ENCODE measurements at places on chromosomes 16 and 17.

DNA sequence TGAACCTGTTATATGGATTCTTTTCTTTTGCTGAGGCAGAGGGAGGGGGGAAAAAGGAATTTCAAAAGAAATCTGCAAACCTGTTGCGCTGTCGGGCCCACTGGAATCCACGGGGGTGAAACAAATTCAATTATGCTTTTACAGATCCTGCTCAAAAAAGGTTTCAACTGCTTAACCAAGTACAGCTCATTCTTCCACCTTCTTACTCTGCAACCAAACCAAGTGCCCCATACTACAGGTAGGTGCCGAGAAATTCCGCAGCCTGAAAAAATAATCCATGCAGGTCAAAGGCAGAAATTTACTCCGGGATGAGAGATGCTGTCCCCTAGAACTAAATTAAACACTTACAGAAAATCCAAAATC lies 416 bp downstream of the RNF43 start:
- DNase-seq: no peak

GRCh38 chr16:53234836-53235235 lies 180.0 kb downstream of the CHD9 start:
- DNase-seq: no peak

DNA sequence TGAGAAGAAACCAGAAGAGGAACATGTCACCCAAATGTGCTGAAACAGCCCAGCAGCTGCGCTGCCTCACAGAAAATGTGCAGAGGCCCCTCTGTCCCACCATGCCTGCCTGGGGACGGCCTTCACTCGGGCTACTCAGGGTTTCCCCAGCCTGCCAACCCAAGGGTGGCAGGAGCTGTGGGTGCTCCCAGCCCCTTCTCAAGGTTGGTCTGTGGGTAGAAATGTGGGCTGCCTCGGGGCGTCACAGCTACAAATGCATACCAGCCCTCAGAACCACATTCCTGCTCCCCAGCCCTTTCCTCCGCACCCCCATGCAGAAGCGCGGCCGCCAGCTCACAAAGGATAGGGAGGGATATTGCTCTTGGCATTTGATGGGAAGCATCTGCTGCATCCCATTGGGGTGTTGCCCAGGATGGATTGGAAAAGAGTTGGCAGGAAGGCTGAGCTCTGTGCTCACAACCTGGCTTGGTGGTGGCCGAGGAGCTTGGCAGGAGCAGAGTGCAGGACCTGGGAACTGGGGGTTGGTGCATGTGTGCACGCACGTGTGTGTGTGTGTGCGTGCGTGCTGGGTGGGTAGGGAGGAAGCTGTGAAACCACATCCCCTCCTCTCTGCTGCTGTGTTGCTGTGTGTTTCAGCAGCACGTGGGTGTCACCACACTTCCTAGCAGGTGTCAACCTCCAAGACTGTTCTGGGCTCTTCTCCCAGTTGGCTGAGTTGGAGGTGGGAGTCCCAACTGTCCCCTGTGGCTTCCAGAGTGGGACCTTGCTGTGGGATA lies 304.4 kb downstream of the SEC14L1 start:
- DNase-seq: peak; percentile 79

- DNase-seq: no peak
These were observed 13.1 kb downstream of the CFAP20 start for GRCh38 chr16:58116081-58116480.

DNA sequence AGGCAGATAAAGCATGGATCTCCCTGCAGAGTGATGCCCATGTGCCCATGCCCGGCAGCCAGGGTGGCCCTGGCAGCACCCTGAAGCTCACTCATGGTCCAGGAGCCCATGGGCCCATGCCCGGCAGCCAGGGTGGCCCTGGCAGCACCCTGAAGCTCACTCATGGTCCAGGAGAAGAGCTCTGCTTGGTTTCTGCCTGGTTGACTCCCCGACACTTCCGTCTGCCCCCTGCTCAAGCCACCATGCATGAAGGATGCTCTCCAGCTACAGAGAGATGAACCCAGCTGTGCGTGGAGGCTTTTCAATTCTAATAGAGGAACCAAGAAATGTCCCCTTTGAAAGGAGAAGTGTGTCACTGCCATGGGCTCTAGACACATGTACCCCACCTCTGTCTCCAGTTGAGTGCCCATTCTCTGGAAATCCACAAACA lies 8.7 kb downstream of the CCL17 start:
- no peak for DNase-seq

DNA sequence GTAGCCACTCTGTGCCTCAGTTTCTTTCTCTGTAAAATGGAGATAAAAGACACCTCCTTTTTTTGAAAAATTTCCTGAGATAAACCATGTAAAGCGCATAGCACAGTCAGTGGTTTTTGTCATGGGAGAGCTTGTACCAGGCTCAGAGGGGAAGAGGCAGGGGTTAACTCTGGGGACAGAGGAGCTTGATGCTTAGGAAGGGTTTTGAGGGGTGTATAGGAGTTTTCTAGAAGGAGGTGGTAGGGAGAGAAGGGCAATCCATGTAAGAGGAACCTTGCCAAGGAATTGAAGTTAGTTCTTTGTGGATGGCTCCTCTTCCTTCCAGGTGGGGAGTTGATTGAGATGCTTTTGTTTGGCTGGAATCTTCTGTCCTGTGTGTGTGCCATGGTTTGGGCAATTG lies 131.9 kb upstream of the GSE1 start:
- no peak for DNase-seq

- DNase-seq: no peak
These were observed 17.4 kb downstream of the CDIPT start for GRCh38 chr16:29845656-29846055.

DNA sequence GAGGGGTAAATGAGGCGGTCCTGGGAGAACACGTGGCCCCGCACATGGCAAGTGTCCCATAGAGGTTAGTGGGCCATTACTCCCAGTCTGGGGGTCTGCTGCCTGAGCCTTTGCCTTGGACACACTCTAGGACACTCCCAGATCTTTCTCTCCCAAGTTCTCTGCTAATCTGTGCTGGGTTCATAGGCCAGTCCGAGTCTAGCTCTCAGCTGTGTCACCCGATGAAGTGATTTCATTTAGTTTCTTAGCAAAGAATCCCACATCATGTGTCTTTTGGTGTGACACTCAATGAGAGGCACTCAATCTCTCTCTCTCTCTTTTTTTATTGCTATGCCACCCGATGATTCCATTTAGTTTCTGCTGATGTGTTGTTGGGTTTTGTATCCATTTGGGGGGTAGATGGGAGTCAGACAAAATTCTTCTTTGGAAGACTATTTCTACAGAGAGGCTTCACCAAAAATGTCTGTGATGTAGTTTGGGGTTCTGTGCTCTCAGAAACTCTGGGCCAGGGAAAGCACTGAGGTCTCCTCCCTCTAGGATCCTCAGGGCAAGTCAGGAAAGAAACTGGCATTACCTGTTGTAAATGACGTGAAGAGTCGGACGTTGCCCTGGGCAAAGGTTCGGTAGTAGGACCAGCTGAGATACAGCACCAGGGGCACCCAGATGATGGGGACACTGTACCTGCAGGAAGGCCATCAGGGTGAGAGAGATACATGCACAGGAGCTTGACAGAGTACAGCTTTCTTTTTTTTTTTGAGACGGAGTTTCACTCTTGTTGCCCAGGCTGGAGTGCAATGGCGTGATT lies 25.2 kb upstream of the MLKL start:
- no peak for DNase-seq

DNA sequence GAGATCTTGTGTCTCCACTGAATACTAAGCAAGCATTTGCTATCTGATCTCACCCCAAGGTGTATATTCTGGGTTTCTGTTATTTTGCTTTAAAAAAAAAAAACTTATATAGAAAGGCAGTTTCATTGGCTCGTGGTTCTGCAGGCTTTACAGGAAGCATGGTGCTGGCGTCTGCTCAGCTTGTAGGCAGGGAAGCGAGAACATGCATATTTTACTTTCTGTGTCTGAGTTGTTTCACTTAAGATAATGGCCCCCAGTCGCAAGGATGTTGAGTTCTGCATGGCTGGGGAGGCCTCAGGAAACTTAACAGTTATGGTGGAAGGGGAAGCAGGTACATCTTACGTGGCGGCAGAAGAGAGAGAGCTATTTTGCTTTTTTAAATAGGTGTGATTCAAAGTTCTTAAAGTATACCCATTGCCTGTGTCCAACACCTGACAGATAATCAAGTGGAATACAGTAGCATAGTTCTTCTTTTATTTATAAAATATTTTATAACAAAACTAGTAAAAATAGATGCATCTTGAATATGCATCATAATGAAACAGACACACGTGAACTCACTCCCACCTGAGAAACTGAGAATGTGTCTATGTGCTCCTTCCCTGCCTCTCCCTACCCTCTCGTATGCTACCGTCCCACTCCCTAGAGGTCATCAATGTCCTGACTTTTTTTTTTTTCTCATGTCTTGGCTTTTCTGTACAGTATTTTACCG lies 15.4 kb upstream of the ARHGAP17 start:
- DNase-seq: no peak

GRCh38 chr17:46044286-46044928 lies 45.4 kb downstream of the STH start:
- DNase-seq: no peak

- no peak for DNase-seq
These were observed 10.0 kb upstream of the MPRIP start for GRCh38 chr17:17032131-17032692.

- DNase-seq: peak; percentile 78
These were observed 15.4 kb upstream of the CTCF start for GRCh38 chr16:67546761-67547422.

- no peak for DNase-seq
These were observed 20.4 kb downstream of the NFE2L1 start for GRCh38 chr17:48068491-48068961.

- no peak for DNase-seq
These were observed 108.1 kb downstream of the CMIP start for GRCh38 chr16:81552743-81553079.

DNA sequence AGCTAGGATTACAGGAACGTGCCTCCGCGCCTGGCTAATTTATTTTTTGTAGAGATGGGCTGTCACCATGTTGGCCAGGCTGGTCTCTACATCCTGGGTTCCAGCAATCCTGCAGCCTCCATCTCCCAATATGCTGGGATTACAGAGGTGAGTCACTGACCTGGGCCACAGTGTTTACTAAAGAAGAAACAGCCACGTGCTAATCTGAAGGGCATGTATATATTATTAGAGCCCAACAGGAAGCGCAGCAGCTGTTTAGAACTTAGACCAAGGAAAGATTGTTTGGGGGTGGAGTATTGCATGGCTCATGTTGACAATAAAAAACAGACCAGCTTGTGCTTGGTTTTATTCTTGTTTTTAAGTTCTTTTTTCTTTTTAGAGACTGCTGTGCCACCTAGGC lies 60.2 kb downstream of the HAPSTR1 start:
- DNase-seq: no peak

GRCh38 chr17:68344701-68345136 lies 53.4 kb downstream of the ARSG start:
- DNase-seq: peak; percentile 51

DNA sequence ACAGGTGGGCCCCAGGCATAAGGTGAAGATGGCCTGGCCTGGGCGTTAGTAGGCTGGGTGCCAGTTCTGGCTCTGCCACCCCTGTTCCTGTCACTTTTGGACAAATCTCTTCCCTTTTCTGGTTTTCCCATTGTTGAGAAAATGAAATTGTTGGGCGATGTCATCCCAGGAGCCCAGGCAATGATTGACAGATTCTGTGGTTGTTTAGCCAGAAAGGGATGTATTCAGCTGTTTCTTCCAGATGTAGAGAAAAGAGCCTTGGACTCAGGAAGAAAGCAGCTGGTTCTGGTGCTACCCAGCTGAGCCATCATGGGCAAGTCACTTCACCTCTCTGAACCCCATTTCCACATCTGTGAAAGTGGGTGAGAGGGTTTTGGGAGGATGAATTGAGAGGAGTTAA lies 60.1 kb upstream of the MRTFB start:
- DNase-seq: no peak

- DNase-seq: peak; percentile 14
These were observed 7.1 kb downstream of the AKAP1 start for GRCh38 chr17:57092171-57092570.

- no peak for DNase-seq
These were observed 153.0 kb downstream of the RBFOX3 start for GRCh38 chr17:79457889-79458288.

DNA sequence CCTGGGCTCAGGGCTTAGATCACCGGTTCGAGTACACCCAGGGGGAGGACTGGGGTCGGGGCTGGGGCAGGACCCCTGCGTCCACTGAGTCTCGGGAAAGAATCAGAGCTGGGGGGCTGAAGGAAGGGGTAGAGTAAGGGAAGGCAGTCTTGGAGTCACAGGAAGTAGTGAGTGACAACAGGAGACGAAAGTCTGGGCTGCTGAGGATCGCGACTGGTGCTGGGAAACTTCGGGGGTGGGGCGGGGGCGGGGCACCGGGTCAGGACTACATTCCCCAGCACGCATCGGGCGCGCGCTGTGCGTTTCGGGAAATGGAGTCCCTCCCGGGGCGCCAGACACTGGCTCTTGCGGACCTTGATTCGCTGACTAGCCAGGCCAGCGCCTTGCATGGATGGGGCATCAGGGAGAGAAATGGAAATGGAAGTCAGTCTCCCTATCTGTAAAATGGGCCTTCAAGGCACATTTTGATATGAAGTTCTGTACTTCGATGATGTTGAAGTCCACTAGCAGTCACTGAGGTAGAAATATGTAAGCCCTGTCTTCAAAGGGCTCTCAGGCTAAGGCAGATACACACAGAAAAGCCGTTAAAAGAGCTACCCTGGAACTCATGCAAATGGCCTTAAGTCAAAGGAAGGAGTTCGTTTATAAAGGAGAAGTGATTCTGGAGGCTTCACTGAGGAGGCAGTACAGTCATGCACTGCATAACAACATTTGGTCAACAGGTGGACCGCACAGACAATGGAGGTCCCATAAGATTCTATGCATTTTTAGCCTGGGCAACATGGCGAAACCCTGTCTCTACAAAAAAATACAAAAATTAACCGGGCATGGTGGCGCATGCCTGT lies 697 bp downstream of the CTF1 start:
- peak; percentile 82 for DNase-seq

DNA sequence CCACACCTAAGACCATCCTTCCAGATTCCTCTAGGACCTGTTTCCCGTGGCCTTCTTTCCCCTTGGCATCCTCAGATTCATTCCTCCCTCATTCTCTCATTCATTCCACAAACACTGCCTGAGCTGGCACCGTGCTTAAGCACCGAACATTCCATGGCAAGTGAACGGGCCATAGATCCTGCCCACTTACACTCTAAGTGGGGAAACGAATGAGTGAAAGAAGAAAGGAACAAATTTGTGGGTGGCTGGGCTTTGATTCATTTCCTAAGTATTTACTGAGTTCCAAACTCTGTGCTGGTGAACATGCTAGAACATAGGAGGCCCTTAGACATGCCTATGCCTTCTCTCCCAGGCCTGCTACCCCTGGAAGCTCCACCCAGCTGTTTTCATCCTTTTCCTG lies 30.0 kb downstream of the SRCIN1 start:
- no peak for DNase-seq

DNA sequence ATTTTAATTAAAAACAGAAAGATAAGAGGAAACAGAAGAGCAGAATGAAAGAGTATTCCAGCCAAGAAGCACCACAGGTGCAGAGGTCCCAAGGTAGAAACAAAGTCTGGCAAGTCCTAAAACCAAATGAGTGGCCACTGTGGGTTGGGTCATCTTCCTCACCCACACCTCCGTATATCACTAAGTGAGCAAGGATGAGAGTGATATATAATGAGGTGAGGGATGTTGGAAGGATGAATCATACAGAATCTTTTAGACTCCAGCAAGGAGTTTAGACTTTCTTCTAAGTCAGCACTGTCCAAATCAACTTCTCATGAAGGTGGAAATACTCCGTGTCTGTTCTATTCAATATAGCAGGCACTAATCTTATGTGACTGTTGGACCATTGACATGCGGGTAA lies 70.8 kb downstream of the SHISA9 start:
- DNase-seq: no peak

All from CD14-positive monocyte (primary cell).